Endothelial cell of coronary artery (primary cell): ENCODE measurements at places on chromosomes 7 and 10. TPM values are rescaled to one million over a fixed set of nuclear protein-coding genes. Genes with fewer than 3 reads are reported as not detected.

Gene PPP3CB
- 10.8 and 17.9 TPM in 2 replicates for total RNA-seq

Gene AOAH
- 0.09 TPM in 1 of 2 replicates, not detected in the other for total RNA-seq

Gene CALML5
- total RNA-seq, result not detected in 2 replicates

Gene SHH
- total RNA-seq, result 0.38 and 0.72 TPM in 2 replicates

Gene EMX2
- total RNA-seq, result under 0.01 TPM in 1 of 2 replicates, not detected in the other

Gene TCAF2
- 5.2 and 12.4 TPM in 2 replicates for total RNA-seq

Gene TMEM139
- not detected in 2 replicates for total RNA-seq

Gene BTBD16
- 0.09 TPM in 1 of 2 replicates, not detected in the other for total RNA-seq
